ENCODE measurements at places on chromosomes 3 and 15. TPM values are rescaled to one million over a fixed set of nuclear protein-coding genes. Genes with fewer than 3 reads are reported as not detected.

TTC21A gene
- 6.7 TPM for total RNA-seq

NPAP1 gene
- total RNA-seq, result not detected

CNTN6 gene
- 0.34 TPM for total RNA-seq

RTP3 gene
- total RNA-seq, result not detected

ENTPD3 gene
- 0.21 TPM for total RNA-seq
